ENCODE measurements at places on chromosomes 3 and 15. TPM values are rescaled to one million over a fixed set of nuclear protein-coding genes. Genes with fewer than 3 reads are reported as not detected.

HGD gene
- not detected for polyA plus RNA-seq

LEKR1 gene
- 0.15 TPM for polyA plus RNA-seq

SAXO2 gene
- polyA plus RNA-seq: 6.4 TPM

SOX2 gene
- polyA plus RNA-seq: 7.0 TPM

CTXN2 gene
- polyA plus RNA-seq: 3.8 TPM

FETUB gene
- polyA plus RNA-seq: not detected
